ENCODE measurements at places on chromosomes 6 and 20. TPM values are rescaled to one million over a fixed set of nuclear protein-coding genes. Genes with fewer than 3 reads are reported as not detected.

- H3K27ac ChIP-seq, result no peak overlapping the region
- no peaks in the 10 kb centered on the region for H3K4me1 ChIP-seq
- H3K36me3 ChIP-seq, result no peaks in the 10 kb centered on the region
- no peak overlapping the region for H3K4me3 ChIP-seq
- no peak for DNase-seq
These were observed 31.2 kb downstream of the FAM83B start for GRCh38 chr6:54877713-54878317.

DNA sequence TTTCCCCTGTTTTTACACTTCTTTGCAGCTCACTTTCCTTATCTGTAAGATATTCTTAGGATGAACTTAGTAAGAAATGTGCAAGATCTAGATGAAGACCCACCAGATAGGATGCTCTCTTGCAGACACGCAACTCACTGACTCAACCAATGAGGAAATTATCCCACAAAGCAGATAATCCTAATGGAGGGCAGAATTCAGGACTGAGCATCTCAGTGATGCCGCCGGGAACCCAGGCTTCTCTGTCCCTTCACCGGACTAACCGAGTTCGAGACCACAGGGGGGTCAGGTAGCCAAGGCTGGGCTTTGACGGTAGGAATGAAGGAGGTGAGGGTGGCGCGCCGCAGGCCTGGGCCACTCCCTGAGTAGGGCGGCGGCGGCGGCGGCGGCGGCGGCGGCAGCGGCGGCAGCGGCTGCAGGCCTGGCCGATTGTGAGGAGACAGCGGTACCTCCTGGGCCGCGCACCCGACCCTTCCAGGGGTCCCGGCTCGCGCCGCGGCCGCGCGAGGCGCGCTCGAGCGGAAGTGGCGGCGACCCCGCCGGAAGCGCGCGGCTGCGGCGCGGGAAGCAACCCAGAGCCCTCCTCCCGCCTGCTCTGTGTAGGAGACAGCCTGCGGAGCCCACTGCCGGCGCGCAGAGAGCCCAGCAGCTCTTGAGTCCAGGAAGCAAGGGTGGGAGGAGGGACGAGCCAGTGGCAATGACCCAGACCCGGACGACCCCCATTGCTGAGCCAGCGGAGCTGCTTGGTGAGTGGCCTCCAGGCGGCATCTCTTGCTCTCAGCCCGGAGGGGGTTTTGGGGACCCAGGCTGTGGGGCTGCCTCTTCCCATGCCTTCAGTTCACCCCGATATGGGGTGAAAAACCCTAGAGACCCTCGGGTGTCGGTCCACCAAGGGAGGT, at the start of gene KHDC1:
Gene KHDC1, minus strand, starts transcription at position 526 of the 899 bp plus-strand sequence. CDS start 20,679 bp downstream, outside the sequence.
- no peaks in the 10 kb centered on the region for H3K36me3 ChIP-seq
- peak within 1 kb of the TSS; percentile 74 for H3K4me3 ChIP-seq
- DNase-seq, result peak; percentile 73
- no peak within 1 kb of the TSS for H3K27ac ChIP-seq

The CRISP3 gene
- not detected for total RNA-seq

The RSPO4 gene
- total RNA-seq, result 0.13 TPM

DNA sequence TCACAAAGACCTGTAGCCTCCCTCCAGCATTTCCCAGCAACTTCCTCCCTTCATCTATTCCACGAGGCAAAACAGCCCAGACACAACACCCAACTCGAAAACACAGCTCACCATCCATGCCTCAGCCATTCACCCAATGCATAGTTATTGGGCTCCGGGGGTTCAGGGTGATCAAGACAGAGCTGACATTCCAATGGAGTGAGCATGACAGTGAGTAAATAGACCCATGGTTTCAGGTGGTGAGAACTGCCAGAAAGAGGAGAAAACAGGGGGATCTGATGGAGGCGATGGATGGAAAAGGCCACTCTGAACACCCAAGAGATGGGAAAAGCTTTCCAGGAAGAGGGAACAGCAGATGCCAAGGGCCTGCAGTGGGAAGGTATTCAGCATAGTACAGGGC, 5.9 kb downstream of the CASS4 start:
- H3K4me3 ChIP-seq, result no peak overlapping the region
- no peak overlapping the region for H3K27ac ChIP-seq

The MUC21 gene
- not detected for total RNA-seq

The NKAPL gene
- total RNA-seq, result 1.2 TPM

The HLA-G gene
- 0.35 TPM for total RNA-seq

DNA sequence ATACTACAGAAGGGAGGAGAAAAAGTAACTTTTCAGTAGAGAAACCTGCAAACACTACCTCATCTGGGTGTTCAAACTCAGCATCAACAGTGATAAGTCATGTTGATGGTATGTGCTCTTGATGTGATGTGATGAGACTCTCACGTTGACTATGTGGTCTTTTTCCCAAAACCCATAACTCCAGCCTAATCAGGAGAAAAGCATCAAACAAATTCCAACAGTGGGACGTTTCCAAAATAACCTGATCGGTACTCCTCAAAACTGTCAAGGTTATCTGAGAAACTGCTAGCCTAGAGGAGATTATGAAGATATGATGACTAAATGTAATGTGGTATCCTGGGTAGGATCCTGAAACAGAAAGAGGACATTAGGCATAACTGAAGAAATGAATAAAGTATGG, 41.9 kb upstream of the TAB2 start:
- no peaks in the 10 kb centered on the region for H3K27me3 ChIP-seq
- no peak overlapping the region for H3K4me3 ChIP-seq
- H3K36me3 ChIP-seq, result no peaks in the 10 kb centered on the region
- DNase-seq, result no peak
- H3K27ac ChIP-seq, result no peak overlapping the region

The SMLR1 gene
- 0.16 TPM for total RNA-seq

- peaks cover 4% of the 10 kb centered on the region for H3K36me3 ChIP-seq
- no peaks in the 10 kb centered on the region for H3K27me3 ChIP-seq
- no peak for DNase-seq
- H3K27ac ChIP-seq, result no peak overlapping the region
These were observed 159.2 kb downstream of the ATXN1 start for GRCh38 chr6:16602035-16602434.

The CTAGE9 gene
- total RNA-seq, result not detected

The SLC26A8 gene
- 0.22 TPM for total RNA-seq

GRCh38 chr6:80338201-80338836, 231.8 kb downstream of the BCKDHB start:
- H3K27me3 ChIP-seq, result no peaks in the 10 kb centered on the region
- no peaks in the 10 kb centered on the region for H3K4me1 ChIP-seq
- no peaks in the 10 kb centered on the region for H3K36me3 ChIP-seq
- no peak overlapping the region for H3K27ac ChIP-seq

The GLP1R gene
- 0.22 TPM for total RNA-seq

- no peaks in the 10 kb centered on the region for H3K4me1 ChIP-seq
- H3K4me3 ChIP-seq, result no peak overlapping the region
- H3K36me3 ChIP-seq, result no peaks in the 10 kb centered on the region
- no peak for DNase-seq
- peaks cover 4% of the 10 kb centered on the region for H3K27me3 ChIP-seq
These were observed 9.2 kb downstream of the CDH22 start for GRCh38 chr20:46299078-46299477.

- H3K36me3 ChIP-seq, result no peaks in the 10 kb centered on the region
- peak; percentile 39 for DNase-seq
- H3K4me1 ChIP-seq, result peaks cover 4% of the 10 kb centered on the region
- no peaks in the 10 kb centered on the region for H3K27me3 ChIP-seq
- H3K4me3 ChIP-seq, result no peak overlapping the region
These were observed 291.9 kb upstream of the PRDM1 start for GRCh38 chr6:105794239-105794638.

DNA sequence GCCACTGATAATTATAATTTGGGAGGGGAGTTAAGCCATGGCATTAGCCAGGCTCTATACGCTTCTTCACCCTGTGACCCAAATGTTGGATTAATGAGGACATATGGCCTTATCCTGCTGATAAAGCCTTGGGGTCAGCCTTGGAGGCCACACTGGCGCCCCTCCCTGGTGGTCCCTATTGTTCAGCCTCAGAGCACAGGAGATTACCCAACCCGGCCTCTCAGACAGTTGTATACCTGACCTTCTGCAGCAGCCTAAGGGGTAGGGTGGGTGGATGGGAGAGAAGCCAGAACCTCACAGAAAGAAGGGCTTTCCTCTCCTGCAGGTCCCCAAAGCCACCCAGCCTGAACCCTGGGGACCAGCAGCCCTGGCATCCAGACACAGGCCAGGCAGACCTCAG, 76.8 kb downstream of the LINC00237 start:
- H3K27me3 ChIP-seq, result no peaks in the 10 kb centered on the region
- H3K27ac ChIP-seq, result no peak overlapping the region
- H3K4me1 ChIP-seq, result no peaks in the 10 kb centered on the region
- no peak for DNase-seq
- H3K4me3 ChIP-seq, result no peak overlapping the region

GRCh38 chr20:47389867-47390347, 33.4 kb upstream of the ZMYND8 start:
- no peaks in the 10 kb centered on the region for H3K27me3 ChIP-seq
- no peak overlapping the region for H3K4me3 ChIP-seq
- H3K36me3 ChIP-seq, result no peaks in the 10 kb centered on the region
- no peaks in the 10 kb centered on the region for H3K4me1 ChIP-seq

DNA sequence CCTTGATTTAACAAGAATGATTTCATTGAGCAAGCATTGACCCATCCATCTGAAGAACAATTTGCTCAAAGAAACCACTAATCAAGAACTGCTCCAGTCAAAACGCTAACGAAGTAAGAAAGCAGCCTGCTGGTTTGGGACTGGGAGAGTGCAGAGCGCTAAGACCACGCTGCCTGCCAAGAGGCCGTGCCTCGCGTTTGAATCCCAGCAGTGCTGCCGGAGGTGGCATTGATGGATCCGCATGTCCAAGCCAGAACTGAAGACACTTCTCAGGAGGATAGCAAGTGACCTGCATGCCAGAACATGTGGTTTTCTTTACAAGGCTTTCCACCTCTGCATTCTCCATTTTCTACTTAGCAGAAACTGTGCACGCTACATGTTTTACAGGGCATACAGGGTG, 105.2 kb upstream of the FOXC1 start:
- DNase-seq, result no peak
- H3K36me3 ChIP-seq, result no peaks in the 10 kb centered on the region
- H3K4me3 ChIP-seq, result no peak overlapping the region
- no peak overlapping the region for H3K27ac ChIP-seq
- no peaks in the 10 kb centered on the region for H3K27me3 ChIP-seq

The LY6G5C gene
- total RNA-seq, result 2.5 TPM

GRCh38 chr6:125151700-125152099, 1.9 kb upstream of the TPD52L1 start:
- no peak for DNase-seq
- H3K27me3 ChIP-seq, result no peaks in the 10 kb centered on the region
- H3K27ac ChIP-seq, result no peak overlapping the region
- no peaks in the 10 kb centered on the region for H3K4me1 ChIP-seq
- H3K36me3 ChIP-seq, result no peaks in the 10 kb centered on the region

DNA sequence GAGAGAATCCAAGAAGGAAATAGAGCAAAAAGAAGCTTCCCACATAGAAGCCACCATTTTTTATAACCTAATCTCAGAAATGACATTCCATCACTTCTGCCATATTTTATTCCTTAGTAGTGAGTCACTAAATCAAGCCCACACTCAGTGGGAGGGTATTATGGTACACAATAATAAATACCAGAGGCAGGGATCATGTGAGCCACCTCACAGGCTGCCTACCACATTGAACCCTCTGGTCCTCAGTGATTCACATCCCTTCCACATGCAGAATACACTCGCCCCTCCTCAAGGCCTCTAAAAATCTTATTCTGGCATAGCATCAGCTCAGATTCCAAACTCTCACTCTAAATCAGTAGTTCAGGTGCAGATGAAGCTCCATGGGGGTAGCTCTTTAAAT, 49.4 kb downstream of the TMC2 start:
- no peaks in the 10 kb centered on the region for H3K27me3 ChIP-seq
- no peak overlapping the region for H3K4me3 ChIP-seq
- no peak for DNase-seq

The HCK gene
- total RNA-seq, result 24.0 TPM

The TNFRSF6B gene
- 64.5 TPM for total RNA-seq

DNA sequence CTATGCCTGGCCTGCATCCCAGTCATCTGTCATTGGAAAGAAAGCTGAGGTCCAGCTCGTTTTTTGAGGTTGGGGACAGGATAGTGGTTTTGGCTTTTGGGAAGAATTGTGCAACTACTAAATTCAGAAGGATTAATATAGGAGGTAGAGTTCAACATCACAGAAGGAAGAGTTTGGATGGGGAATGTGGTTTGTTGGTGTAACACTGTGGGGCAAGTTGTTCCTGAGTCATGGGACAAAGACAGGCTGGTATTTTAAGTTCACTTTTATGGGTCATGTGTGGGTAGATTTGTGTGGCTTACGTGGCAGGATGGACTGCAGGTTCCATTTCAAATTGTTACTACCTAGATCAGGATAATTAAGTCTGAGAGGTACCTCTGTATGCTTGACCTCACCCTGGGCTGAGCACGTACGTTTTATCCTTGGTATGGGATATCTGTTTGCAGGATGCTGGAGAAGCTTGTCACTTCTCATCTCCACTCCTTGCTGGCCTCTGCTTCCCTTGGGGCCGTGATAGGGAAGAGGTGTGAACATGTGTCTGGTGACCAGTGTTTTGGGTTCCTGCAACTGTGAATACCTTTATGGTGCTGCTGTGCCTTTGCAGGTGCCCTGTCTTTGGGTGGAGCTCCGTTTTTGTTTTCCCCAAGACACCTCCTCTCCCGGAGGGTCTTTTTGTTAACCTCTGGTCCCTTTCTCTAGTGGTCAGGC, 177.6 kb downstream of the JARID2 start:
- H3K4me1 ChIP-seq, result peaks cover 8% of the 10 kb centered on the region
- H3K36me3 ChIP-seq, result no peaks in the 10 kb centered on the region
- H3K27me3 ChIP-seq, result no peaks in the 10 kb centered on the region

- no peaks in the 10 kb centered on the region for H3K4me1 ChIP-seq
- H3K27ac ChIP-seq, result no peak overlapping the region
- no peak overlapping the region for H3K4me3 ChIP-seq
- no peak for DNase-seq
These were observed 8.3 kb upstream of the CEP85L start for GRCh38 chr6:118659513-118660217.

The ANKRD66 gene
- total RNA-seq, result not detected

GRCh38 chr6:71043902-71044301, 87.0 kb upstream of the B3GAT2 start:
- no peaks in the 10 kb centered on the region for H3K27me3 ChIP-seq
- H3K4me1 ChIP-seq, result no peaks in the 10 kb centered on the region
- H3K27ac ChIP-seq, result no peak overlapping the region
- no peak overlapping the region for H3K4me3 ChIP-seq

GRCh38 chr6:77034161-77034560, 429.1 kb downstream of the HTR1B start:
- no peak for DNase-seq
- no peaks in the 10 kb centered on the region for H3K4me1 ChIP-seq
- H3K27ac ChIP-seq, result no peak overlapping the region
- no peaks in the 10 kb centered on the region for H3K27me3 ChIP-seq

DNA sequence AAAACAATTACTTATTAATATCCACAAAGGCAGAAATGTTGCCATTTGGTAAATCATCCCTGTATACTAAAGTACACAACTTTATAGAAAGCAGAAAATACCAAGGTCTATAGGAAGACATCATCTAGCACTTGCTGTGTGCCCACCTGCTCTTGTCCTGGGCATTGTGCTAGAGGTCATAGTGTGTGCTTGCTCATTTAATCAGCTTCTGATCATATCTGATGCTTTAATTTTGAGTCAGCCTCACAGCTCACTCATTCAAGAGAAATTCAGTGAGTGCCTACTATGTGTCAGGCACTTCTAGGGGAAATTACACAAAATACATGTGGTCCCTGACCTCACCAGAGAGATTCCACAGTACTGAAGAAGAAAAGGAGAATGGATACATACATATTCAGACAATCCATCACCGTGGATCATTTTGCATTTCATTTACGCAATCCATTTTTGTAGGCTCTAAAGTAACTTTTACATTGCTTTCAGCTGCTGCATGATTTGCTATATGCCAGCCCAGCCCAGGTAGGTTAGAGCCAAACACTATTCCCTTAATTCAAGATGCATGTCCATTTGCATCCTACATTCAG, 167.9 kb upstream of the MCHR2 start:
- no peaks in the 10 kb centered on the region for H3K4me1 ChIP-seq
- no peak for DNase-seq
- H3K4me3 ChIP-seq, result no peak overlapping the region
- no peaks in the 10 kb centered on the region for H3K27me3 ChIP-seq
